Stimulated activated naive CD8-positive, alpha-beta T cell treated with anti-CD3 and anti-CD28 coated beads, Interleukin-15, amount 100 ng/mL, for 72 hours (primary cell): ENCODE measurements at places on chromosomes 2 and 18.

GRCh38 chr2:72689579-72690195 lies 136.1 kb downstream of the EXOC6B start:
- no peak for DNase-seq

GRCh38 chr2:3176869-3177255 lies 200.8 kb downstream of the EIPR1 start:
- no peak for DNase-seq

DNA sequence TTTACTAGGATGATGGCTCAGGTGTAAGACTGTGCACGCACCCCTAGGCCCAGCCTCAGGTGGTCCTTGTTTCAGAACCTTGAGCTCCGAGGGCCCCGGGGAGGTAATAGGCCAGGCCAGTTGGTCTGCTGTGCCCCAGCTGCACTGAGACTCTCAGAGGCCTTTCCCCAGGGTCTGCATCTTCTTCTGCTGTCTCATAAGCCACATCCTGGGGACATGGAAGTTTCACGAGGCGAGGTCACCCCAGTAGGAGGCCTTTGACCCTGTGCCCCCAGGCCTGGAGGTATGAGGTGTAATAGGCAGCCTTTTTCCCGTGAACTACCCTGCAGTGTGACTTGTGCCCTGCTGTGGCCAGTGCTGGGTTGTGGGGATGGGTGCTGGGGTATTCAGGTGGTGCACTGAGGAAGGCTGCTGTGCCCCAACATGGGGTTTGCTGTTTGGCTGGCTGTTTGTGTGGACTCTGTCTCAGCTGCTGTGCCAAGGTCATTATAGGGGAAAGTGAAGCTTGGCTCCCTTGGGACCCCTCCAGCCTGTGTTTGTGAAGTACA lies 6.9 kb downstream of the OXER1 start:
- DNase-seq: no peak

DNA sequence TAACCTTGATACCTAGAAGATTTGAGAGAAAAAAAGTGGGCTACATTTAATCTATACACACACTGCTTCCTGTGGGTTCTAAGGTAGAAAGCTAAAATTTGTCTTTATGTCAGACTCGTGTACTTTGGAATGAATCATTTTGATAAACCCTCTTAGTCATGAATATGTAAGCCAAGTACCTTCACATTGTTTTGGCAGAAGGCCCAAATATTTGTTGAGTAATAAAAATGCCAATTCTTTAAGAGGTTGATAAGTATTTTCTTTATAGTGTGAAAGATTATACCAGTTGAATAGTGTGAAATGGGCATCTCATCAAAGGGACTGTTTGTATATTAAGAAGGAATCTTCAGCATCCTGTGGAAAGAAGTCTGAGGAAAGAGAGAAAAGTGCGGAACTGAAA lies 1464.7 kb upstream of the ZEB2 start:
- no peak for DNase-seq

DNA sequence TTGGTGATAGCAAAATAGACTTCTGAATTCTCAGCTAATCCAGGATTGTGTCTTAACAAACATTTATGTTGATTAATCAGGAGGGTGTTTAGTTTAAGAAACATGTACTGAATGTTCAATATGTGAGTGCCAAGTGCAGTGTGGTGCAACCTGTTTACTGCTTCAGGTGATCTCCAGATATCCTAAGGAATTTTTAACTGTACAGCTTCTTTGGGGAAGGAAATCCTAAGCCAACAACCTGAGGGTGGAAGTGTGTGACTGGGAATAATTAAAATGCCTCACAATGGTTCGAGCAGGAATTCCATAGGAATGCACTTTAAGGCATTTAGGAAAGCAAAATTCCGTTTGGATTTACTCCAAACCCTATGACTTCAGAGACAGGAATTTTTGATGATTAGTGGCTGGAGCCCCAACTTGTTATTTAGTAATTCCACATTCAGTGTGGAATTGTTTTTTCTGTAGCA lies 16.4 kb downstream of the CRIM1 start:
- no peak for DNase-seq
